ENCODE measurements at places on chromosomes 4 and X.

DNA sequence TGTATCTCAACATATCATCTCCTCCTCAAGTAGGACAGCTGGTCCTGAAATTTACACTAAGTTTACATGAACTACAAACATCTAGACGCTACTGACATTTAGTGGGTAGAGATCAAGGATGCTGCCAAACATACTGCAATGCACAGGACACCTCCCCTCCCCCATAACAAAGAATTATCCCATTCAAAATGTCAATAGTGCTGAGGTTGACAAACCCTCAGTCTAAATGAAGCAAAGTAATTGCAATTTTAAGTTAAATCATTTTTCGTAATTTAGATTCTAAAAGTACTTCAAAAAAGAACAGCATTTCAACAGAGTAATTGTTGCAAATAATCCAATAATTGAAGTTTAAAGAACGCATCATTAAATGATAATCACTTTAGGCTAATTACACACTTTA is 1.2 kb downstream of the PRMT9 start:
- no peak for DNase-seq

GRCh38 chr4:166169111-166169510 is 296.1 kb downstream of the TLL1 start:
- no peak for DNase-seq

DNA sequence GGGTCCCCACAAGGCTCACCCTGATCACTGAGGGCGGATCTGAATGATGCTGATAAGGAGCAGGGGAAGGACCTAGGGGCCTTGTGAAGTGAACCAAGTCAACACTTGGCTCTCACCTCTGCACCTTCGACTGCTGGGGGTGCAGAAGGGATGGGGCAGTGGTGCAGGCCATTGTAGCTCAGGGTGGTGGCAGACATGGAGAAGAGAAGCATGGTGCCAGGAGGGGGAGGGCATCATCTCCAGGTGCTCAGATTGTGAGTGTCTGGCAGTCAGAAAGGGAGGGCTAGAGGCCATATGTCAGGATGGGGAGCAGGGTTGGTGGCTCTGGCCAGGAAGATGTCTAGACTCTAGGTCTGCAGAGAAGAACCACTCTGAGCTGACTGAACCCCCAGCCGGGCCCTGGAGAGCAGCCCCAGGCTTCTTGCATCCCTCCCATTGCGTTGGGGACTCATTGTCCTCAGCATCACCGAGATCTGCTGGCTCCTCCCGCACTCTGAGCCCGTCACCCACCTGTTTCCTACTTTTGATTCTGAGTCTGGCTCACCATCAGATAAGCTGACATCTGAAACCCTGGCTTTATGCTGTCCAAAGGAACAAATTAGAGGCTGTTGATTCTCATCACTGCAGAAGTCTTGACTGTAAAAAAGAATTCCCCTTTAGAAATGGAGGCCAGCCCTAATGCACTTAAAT is 3.8 kb downstream of the APLN start:
- no peak for DNase-seq

- no peak for DNase-seq
Measured at GRCh38 chr4:2785613-2786012, 7.3 kb upstream of the SH3BP2 start.

GRCh38 chrX:28920153-28920943 is 333.1 kb downstream of the IL1RAPL1 start:
- DNase-seq: no peak

GRCh38 chr4:27043200-27043599 is 182.6 kb downstream of the STIM2 start:
- no peak for DNase-seq

- no peak for DNase-seq
Measured at GRCh38 chrX:112734290-112734689, 54.6 kb upstream of the LHFPL1 start.

GRCh38 chrX:44903107-44903506 is 30.1 kb downstream of the KDM6A start:
- DNase-seq: peak; percentile 80

- DNase-seq: no peak
Measured at GRCh38 chrX:84340968-84341367, 153.0 kb upstream of the RPS6KA6 start.

- DNase-seq: no peak
Measured at GRCh38 chr4:67883458-67883857, 344 bp downstream of the TMPRSS11D start.

GRCh38 chr4:85102606-85103005 is 136.1 kb upstream of the WDFY3 start:
- no peak for DNase-seq

DNA sequence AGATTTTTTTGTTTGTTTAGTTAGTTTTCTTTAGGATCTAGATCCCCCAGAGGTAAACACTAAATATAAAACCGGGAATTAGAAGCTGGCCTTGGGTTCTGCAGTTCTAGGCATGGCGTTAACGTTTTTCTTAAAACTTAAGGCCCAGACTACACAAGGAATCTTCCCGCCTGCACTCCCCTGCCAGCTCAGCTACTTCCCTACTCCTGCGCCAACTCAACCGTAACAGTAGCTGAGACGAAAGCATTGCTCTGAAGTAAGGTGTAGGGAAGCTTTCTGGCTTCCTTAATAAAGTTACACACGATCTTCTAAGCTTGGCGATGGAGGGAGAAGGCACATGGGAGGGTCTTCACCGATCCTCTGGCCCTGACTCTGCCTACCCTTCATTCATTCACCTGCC is 37.1 kb downstream of the CPE start:
- DNase-seq: no peak

DNA sequence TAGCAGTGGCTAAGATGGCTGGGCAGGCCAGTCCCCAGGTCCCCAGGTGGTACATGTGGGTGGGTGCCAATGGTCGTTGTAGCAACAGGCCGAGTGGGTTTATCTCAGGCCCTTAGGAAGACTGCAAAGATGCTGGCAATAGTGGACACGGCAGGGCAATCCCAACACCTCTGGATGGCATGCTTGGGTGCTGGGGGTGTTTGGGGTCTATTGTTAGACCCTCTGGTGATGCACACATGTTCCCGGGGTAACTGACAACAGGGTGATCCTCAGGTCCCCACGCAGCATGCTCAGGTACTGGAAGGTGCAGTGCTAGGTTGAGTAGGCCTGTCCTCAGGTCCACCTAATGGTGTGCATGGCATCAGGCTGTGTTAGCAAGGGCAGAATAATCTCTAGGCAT is 267.5 kb downstream of the ANKRD50 start:
- no peak for DNase-seq

DNA sequence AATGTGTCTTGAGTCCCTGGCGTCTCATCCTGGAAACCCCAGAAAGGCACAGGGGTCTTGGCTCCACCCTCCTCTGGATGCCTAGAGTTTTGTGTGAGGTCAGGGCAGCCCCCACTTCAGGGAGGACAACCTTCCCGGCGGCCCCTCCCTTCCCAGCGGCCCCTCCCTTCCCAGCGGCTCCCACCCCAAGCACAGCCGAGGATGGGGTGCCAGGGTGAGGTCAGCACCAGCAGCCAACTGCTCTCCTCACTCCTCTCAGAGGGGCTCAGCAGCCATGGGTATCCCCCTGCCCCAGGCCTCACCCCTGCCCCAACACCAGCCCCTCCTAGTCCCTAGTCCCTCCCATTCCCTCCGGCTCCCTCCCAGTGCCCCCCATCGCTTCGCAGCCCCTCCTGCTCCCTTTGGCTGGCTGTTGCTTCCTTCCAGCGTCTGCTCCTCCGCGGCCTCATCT is 17.4 kb downstream of the DGKQ start:
- no peak for DNase-seq

DNA sequence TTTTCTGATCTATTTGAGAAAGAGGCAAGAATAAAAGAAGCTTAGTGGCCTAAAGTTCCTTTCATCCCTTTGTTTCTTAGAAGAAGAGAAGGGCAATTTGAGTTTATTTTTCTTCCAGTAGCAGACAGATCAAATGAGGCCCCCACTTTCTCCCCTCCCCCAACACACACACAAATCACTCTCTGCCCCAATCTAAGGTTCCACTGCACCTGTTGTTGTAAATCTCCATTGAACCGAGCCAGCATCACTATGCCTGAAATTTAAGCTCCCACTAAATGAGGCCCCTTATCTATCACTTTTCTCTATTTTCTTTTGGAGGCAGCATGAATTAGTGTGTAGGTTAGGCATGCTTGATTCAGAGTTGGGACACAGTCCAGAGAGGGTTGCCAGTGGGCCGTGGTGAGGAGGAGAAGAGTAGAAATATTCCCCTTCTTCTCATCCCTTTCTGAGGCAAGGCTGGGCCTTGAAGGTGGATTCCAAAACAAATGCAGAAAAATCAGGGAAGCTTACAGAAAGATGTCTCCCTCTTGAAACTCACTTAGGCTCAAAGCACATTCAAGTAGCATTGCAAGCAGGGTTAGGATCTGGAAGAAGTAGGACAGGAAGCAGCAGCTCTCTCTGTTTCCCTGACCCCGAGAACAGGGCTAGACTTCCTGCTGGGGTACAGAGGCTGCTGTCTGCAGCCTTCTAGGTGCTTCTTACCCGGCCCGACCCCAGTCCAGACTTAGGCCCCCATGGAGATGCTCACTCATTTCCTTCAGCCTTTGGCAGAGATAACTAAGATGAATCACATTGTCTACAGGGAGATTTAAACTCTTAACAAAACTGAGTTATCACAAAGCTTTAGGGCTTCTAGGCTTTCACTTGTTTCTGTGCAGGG is 70.7 kb downstream of the RASL11B start:
- no peak for DNase-seq

- no peak for DNase-seq
Measured at GRCh38 chr4:155954118-155954685, 536 bp upstream of the CTSO start.
